ENCODE measurements at places on chromosomes 3 and 15.

- no peak for DNase-seq
Observed at GRCh38 chr3:147312786-147313280, 93.5 kb downstream of the ZIC4 start.

DNA sequence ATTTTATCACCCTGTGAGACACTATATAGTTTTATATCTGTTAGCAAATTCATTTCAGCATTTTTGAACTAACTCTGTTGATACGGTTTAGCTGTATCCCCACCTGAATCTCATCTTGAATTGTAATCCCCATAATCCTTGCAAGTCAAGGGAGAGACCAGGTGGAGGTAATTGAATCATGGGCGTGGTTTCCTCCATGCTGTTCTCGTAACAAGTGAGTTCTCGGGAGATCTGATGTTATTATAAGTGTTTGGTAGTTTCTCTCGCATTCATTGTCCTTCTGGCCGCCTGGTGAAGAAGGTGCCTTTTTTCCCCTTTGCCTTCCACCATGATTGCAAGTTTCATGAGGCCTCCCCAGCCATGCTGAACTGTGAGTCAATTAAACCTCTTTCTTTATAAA lies 53.2 kb upstream of the TMC3 start:
- no peak for DNase-seq

DNA sequence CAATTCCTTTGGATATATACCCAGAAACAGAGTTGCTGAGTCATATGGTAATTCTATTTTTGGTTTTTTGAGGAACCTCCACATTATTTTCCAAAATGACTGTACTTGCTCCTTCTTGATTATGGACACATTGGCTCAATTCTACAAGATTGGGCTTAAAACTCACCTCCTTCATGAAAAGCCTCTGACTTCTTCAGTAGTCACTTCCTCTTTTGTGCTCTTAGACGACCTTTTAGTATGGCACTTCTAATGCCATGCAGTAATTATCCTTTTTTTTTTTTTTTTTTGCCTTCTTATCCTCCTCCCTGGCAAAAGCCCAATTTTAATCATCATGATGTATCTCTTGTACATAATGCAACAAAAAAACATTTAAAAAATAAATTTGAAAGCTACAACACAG lies 33.0 kb upstream of the ABHD17C start:
- DNase-seq = no peak

- DNase-seq = peak; percentile 36
Observed at GRCh38 chr3:115217678-115218451, 70.8 kb upstream of the ZBTB20 start.

DNA sequence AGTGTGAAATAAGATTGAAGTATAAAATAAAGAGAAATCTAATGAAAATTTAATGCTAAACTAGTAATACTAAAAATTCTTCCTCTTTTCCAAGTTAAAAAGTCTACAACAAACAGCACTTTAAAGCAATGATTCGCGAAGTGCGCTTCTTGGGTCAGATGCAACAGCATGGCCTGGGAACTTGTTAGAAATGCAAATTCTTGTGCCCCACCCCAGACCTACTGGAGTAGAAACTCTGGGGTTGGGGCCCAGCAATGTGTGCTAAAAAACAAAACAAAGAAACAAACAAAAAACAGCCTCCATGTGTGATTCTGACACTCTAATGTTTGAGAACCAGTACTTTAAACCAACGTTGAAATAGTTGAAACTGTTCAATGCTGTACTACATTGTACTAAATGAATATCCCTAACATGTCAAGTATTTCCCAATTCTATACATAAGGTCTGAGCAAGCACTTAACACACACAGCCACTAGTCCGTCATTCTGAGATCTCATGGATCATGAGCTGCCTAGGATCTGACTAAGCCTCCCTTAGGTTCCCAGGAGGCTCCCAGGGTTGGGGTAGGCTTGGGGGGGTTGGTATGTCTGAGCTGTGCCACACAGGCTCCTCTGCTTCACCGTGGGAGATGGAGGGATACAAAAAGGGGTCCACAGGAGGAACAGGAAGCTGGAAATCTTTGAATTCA lies 6.1 kb downstream of the RASGRP1 start:
- no peak for DNase-seq

- DNase-seq = no peak
Observed at GRCh38 chr3:45592405-45592804, 2.1 kb upstream of the LIMD1 start.

DNA sequence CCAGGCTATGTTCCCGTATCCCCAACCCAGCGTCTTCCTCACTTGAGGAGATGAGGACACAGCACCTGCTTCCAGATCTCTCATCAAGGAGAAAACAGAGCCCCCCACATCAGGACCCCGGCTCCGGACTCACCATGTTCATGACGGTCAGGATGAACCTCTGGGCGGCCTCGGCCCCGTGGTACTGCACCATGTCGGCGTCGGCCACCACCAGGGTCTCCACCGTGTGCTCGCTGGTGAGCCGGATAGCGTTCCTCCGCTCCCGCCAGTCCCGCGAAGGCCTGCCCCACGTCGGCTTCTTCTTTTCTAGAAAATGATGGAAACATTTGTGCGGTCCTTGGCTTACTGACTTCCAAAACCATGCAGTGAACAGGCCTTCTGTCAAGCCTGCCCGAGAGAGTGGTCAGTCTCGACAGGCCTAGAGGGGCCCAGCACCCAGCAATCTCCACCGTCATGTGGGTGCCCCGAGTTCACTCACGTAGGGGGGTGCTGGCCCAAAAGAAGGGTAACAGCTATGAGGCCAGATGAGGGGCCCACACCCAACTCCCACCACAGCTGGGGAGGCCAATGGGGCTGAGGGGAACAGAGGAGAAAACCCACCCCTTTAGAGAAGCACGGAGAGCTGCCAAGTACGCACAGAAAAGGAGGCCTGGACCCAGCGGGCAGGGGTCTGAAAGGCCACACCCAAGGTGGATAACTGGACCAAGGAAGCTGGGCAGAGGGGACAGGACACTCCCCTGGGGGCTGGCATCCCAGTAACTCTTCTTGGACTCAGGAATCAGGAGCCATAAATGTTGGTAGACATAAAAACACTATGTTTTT lies 60.5 kb downstream of the ADAMTS17 start:
- no peak for DNase-seq

GRCh38 chr3:49661281-49661680 lies 12.9 kb upstream of the APEH start:
- no peak for DNase-seq

DNA sequence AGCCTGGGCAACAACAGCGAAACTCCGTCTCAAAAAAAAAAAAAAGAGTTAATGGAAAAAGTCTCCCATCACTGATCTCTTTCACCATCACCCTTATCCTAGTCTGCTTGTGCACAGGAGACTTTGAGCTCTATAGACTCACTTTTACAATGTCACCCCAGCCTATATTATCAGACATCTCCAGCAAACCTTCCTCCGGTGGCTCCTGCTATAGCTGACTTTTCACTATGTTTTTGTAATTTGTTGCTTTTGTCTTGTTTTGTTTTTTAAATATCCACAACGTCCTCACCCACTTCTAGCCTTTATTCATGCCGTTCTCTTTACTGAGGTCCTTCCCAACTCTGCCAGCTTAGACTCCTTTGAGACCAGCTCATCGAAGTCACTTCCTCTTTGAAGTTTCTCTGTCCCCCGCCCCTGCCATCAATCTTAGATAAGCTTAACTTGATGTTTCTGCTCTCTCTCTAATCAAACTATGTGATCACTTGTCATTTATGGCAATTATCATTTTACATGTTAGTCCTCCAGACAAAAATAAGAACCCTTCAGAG lies 82.7 kb upstream of the CHD2 start:
- DNase-seq = no peak

GRCh38 chr3:39038165-39038564 lies 13.6 kb downstream of the SCN11A start:
- no peak for DNase-seq

- DNase-seq = no peak
Observed at GRCh38 chr15:48748535-48748934, 62.3 kb downstream of the CEP152 start.

- no peak for DNase-seq
Observed at GRCh38 chr15:81184188-81184587, 12.5 kb upstream of the IL16 start.

GRCh38 chr3:157417247-157417646 lies 19.4 kb upstream of the PTX3 start:
- DNase-seq = no peak

GRCh38 chr15:88334436-88334835 lies 77.9 kb upstream of the NTRK3 start:
- no peak for DNase-seq

GRCh38 chr3:123299581-123299980 lies 97.8 kb downstream of the SEC22A start:
- DNase-seq = no peak

GRCh38 chr3:58979840-58980239 lies 70.0 kb downstream of the CFAP20DC start:
- no peak for DNase-seq

DNA sequence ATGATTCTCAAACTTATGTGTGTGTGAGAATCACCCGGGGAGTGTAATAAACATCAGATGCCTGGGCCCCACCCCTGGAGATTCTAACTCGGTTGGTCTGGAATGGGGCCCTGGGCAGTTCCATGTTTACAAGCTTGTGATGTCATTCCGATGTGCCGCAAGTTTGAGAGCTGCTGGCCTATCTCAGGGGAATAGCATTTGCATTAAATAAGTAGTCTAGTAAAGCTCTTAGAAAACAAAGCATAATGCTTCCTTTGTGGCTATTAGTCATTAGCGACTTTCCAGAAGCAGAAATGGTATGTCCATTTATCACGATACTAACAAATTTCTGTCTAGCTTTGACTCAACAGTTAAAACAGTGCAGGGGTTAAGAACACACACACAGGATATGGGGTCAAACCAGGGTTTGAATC lies 20.9 kb downstream of the PGBD4 start:
- no peak for DNase-seq

DNA sequence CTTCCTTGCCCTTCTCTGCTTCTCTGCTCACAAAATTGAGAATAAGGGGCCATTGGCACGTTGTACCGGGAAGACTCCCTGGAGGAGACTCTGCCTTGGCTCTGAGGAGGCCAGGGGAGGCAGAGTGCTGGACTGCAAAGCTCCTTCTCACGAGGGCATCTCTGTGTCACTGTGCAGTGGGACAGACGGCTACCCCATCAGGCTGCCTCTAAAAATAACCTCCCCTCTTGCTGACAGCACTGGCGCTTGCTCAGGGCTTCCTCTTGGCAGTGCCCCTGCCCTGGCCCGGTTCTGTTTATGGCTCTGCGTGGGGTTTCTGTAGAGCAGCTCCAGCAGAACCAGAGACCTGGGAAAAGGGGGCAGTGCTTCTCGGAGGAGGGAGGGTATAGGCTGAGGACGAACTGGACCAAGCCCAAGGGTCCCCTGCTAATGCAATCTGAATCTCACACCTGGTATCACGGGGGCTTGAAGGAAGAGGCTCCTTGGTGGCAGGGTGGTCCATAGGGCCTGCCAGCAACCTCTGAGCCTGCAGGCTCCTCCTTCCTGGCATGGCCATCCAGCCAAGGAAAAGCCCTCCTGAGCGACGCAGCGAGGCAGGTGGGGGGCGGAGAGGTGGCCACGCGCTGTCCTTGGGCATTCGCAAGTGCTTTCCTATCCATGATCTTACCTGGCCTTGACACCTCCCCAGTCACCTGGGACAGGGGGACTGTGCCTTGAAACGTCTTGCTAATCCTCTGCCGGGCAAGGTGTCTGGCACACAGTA lies 63.3 kb upstream of the TLE3 start:
- no peak for DNase-seq

DNA sequence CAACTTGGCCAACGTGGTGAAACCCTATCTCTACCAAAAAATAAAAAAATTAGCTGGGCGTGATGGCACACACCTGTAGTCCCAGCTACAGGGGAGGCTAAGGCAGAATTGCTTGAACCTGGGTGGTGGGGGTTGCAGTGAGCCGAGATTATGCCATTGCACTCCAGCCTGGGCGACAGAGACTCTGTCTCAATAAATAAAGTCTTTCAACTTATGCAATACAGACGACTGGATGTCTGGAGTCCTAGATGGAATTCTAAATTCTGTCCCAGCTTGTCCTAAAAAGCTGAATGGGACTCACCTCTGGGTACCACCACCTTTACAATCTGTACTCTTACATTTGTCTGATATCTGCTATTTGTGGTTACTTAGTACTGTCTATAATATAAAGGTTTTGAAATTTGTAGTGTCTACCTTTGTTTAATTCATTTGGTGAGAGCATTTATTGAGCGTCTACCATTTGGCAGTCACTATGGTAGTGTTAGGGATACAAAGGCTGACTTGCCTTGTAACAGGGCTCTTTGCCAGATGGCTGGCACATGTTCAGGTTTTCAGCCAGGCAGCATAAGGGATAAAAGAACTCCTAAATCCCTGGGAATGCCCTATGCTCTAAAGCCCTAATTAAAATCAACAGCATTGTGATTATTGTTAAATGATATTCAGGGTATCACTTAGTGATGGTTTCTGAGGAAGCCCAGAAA lies 7.2 kb upstream of the ZNF609 start:
- DNase-seq = peak; percentile 40

DNA sequence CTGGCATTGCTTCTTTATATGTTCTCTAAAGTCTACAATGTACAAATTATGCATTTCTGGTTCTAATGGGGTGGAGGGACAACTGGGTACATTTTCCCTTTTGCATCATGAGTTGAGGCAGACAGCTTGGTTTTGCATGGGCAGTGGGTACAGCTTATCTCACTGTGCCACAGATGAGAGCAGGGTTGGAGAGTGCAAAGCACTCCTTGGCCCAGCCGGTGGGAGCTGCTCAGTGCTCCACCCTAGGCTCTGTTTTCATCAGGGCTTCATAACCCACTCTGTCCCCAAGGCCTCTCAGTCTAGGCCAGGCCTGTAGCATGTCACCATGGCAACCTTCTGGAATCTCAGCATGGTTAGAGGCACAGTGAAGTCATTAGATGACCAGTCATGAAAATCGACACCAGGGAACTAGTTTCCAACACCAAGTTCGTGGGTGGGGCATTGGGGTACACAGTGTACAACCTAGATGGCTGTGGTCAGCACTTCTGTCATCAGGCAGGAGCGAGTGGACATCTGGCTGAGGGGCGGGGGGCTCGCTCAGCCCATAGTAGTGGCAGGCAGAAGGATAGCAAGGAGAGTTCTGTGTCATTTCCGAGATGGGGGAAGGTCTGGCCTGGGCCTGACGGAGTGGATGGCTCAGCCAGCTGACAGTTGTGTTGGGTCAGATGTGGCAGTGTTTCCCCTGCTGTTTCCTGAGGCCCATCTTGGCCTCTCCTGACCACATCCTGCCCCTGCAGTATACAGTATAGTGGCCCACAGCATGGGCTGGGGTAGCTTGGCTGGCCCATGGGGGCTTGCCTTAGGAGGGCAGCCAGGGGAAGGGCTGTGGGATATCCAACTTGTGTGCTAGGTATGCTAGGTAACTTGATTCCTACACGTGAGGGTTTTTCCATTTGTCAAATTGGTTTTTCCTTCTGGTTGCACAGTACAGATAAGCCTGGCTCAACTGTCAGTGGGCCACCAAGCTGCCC lies 75.7 kb upstream of the PRR23C start:
- no peak for DNase-seq

All from heart left ventricle (tissue), 16 donors.